ENCODE measurements at places on chromosomes 3 and 15. TPM values are rescaled to one million over a fixed set of nuclear protein-coding genes. Genes with fewer than 3 reads are reported as not detected.

DNA sequence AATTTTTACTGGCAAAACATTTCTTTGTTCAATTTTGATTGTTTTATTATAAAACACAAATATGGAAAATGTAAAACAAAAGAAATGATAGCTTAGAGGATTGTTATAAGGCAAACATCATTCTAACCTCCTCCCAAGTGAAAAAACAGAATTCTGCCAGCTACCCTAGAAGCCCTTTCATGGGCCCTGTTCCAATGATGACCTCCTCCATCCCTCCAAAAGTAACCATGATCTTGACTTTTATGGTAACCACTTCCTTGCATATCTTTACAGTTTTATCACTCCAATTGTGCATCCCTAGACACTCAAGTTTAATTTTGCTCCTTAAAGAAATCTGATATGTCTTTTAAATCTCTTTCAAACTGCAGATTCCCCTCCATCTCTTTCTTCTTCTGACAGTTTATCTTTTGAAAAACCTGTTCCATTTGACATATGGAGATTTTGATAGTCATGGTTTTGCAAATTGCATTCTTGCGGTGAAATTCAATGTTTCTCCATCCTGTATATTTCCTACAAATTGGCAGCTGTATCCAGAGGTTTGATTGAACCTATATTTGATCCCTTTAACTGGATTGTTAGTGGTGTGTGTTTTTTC lies 27.0 kb upstream of the TNFAIP8L3 start:
- no peak for DNase-seq

The RASGRP1 gene
- polyA plus RNA-seq = 85.4 TPM

The KCNMB2 gene
- polyA plus RNA-seq = not detected

DNA sequence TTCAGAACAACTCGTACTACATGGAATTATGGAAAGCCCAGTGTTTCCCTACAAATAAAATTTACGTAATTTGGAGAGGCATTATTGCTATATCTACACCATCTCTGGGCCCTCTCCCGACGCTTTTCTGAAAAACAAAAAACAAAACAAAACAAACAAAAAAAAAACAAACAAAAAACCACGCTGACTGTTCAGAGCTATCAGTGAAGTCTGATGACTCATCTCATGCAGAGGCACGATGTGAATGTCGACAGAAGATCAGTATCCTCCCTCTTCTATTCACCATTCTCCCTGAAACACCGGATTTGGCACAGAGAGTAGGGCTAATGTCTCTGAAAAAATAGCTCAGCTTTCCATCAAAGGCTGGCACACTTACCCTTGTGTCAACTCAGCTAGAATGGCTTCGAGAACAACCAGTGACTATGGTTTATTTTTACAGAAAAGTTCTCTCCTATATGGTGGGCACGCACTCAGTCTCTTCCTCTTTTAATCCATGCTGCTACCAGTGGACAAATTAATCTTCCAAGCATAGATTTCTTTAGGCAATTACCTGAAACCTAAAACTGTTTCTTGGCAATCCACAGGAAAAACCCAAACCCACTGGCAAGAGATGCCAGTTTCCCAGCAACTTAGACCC lies 1.5 kb downstream of the CRBN start:
- DNase-seq = no peak

GRCh38 chr15:79922512-79923078 lies 25.8 kb upstream of the MTHFS start:
- no peak for DNase-seq

The PPP1R14D gene
- not detected for polyA plus RNA-seq

The GPR149 gene
- polyA plus RNA-seq = not detected

GRCh38 chr3:23000371-23000770 lies 202.8 kb upstream of the UBE2E2 start:
- DNase-seq = no peak

DNA sequence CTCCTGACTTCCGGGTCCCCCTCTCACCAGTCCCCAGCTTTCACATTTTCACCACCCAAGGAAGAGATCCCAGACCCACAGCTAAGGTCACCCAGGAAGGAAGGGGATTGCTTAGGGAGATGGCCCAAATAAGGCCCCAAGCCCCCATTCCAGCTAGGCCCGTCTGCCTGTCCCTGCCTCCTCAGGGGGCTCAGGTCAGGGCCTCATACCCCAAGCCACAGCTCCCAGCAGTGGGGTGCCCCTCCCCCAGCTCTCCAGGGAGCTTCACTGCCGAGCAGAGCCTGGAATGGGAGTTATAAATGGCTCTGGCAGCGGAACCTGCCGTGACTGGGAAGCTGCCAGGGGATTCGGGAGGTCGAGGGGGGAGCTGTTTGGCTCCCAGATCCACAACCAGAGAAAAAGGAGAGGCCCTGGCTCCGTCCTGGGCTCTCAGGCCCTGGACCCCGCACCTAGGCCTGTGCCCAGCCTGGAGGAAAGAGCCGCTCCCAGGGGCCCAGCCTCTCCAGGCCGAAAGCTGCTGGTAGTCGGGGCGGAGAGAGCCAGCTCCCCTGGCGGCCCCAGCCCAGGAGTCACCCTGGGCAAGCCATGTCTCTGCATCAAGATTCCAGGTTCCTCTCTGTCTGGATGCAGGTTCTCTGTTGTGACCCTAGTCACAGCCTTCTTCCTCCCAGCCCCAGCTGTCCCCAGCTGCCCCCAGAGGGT lies 550 bp downstream of the CCDC9B start:
- DNase-seq = no peak

The SCN11A gene
- polyA plus RNA-seq = not detected

DNA sequence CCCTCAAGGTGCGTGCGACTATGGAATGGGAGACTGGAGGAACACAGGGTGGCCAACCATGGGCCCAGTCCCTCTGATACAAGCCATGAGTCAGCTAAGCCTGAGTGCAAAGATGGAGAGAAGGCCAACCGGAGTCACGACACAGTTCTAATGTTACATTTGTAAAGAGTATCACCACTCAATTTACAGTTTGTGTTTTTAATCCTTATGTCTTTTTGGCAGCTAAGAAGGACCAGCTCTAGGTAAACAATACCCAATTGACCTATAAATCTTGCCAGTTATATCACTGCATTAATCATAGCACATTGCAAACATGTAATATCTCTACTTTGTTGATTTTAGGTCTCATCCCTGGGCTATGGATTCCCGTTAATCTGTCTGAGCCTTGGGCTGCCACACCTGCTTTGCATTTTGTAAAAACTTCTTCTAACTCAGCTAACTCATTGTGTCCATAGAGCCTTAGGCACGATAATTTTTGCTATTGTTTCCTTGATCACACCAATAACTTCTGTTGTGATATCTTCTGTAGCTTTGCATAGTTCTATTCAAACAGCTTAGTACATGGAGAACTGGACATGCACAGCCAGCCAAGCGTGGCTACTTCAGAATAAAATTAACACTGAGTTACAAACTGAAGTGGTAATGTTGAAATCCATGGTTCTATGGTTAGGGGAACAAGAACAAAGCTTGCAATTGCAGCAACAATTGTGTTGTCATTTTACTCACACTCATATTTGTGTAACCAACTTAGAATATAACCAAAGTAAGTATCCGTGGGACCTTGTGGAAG lies 50.3 kb downstream of the LSM3 start:
- DNase-seq = no peak

DNA sequence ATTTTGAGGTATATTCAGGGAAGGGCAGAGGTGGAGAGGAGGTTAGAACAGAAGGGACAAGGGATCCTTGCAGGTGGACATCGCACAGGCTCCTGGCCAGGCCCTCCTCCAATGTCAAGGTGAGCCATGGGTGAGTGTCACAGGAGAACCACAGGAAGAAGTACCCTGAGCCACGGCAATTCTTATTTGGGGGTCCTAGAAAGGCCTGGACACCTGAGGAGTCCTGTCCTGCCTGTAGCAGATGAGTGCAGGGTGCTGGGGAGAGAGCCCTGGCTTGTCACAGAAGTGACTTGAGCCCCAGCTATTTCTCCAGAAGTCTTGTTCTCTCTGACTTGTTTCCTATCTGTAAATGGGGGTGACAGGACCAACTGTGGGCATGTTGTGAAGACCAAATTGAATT lies 4.3 kb downstream of the SLC6A20 start:
- no peak for DNase-seq

GRCh38 chr3:17292556-17292955 lies 407.8 kb downstream of the PLCL2 start:
- DNase-seq = no peak

GRCh38 chr15:60682115-60682514 lies 203.2 kb upstream of the ICE2 start:
- no peak for DNase-seq

The AGBL1 gene
- not detected for polyA plus RNA-seq

DNA sequence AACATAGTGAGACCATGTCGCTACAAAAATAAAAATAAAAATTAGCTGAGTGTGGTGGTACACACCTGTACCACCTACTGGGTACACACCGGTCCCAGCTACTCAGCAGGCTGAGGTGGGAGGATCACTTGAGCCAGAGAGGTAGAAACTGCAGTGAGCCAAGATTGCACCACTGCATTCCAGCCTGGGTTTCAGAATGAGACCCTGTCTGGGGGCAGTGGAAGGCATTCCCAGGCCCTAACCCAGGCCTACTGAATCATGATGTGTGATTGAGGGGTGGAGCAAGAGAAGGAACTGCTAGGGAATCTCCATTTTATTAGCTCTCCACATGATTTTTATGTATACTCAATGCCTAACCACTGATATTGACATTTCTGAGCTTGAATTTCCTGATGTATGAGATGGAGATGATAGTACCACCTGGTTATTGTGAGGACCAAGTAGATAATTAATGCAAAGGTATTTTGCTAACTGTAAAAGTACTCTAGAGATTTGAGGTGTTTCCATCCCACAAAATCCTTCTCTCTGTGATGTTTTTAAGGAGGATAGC lies 169.5 kb upstream of the UMPS start:
- DNase-seq = no peak

DNA sequence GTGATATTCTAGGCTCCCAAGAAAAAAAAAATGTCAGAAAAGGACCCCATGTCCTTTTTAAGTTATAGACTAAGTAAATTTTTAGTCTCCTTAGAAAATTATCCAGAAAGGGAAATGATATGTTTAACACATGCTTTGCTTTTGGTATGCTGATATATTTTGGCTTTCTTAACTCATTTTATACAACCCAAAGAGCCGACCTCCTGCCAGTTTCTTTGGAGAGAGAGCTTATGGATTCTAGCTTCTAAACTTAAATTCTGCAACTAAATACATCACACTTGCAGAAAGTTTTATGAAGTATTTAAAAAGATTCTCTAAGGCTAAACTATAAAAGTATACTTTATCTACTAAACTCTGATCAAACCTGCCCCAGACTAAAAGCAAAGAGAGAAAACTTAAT lies 43.9 kb upstream of the ZPLD1 start:
- DNase-seq = no peak

The MKRN2OS gene
- not detected for polyA plus RNA-seq

GRCh38 chr3:18716101-18716500 lies 291.0 kb upstream of the SATB1 start:
- DNase-seq = no peak

DNA sequence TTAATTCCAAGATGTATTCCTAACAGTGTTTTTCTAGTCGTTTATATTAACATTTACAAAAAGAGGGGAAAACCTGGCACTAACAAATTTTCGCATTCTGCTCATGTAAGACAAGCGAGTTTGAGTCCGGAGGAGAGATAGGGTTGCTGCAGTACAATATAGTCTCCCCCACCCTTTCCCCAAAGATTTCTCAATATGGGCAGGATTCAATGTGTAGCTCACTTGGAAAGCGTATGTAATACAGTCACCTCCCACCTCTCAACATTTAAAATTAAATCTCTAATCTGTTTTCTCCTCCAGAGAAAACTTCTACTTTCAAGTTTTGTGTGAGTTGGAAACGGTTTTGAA lies 57.9 kb downstream of the CMSS1 start:
- no peak for DNase-seq

DNA sequence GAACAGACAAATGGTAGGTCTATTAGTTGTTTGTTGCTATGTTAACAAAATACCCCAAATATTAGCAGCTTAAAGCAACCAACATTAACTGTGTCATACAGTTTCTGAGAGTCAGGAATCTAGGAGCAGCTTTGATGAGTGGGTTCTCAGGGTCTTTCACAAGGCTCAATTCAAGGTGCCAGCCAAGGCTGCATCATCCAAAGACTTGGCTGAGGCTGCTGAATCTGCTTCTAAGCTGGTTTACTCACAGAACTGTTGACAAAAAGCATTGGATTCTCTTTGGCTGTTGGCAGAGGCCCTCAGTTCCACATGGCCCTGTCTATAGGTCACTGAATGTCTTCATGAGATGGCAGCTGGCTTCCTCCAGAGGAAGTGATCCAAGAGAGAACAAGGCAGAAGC lies 40.3 kb upstream of the TSC22D2 start:
- DNase-seq = no peak

DNA sequence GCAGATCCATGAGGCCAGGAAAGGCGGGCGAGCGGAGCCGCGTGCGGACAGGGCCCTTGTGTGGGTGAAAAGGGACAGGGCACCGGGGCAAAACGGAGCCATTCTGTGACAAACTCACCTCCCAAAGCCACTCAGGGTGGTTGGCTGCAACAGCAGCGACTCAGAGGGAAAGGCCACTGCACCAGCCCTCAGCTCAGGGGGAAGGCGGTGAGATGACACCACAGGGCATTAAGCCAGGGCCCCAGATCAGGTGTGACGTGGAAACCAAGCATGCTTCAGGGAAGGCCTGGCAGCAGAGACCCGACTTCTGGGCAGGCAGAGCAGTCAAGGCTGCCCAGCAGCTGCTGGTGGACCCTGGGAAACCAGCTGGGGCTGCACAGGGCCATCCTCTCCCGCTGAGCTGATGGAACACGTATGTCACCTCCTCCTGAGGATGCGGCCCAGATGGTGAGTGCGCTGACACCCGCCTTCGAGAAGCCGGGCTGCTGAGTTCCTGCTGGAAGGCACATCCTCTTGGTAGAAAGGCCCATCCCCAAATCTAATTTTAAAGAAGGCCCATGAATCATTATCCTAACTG lies 82.3 kb downstream of the CHSY1 start:
- no peak for DNase-seq

The ANKRD34C gene
- not detected for polyA plus RNA-seq

The PLA1A gene
- polyA plus RNA-seq = not detected

GRCh38 chr3:119500901-119501300 lies 2.6 kb downstream of the TIMMDC1 start:
- DNase-seq = no peak

DNA sequence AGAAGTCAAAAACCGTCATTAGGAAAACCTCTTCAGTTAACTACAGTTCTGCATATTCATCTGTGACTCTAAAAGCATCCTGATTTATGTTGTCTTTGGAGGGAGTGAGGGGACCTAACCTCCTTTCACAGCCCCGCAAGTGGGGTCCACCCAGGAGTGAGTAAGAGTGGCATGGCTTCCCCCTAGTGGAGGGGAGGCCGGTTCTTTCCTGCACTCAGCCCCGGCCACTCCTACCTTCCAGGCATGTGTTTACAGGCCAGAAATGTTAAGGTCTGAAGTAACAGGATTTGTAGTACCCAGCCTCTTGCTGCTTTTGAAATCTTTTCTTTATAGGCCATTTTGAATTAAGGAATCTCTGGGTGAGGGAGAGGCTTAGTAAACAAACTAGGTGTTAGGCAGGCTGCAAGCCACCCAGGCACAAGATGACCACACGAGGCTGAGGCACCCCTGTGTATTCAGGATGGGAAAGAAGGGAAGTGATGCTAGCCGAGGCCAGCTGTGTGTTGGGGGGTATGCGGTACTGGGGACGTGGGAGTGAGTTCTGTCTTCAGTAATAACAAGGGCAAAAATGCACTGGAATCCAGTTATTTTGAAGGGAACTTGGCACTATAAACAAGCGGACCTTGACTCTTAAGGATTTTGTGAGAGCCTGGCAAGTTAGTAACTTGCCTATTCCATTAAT lies 50.5 kb downstream of the CTDSPL start:
- DNase-seq = no peak

The DAZL gene
- not detected for polyA plus RNA-seq

The ATP13A4 gene
- polyA plus RNA-seq = not detected

- DNase-seq = no peak
Measured at GRCh38 chr15:98150536-98150935, 190.0 kb downstream of the ARRDC4 start.

GRCh38 chr3:118863731-118864322 lies 170.8 kb downstream of the IGSF11 start:
- DNase-seq = no peak

Data from CD4-positive, CD25-positive, alpha-beta regulatory T cell (primary cell).